ENCODE measurements at places on chromosomes 11 and 22.

GRCh38 chr11:74412321-74412720, 14.1 kb upstream of the PGM2L1 start:
- no peak for DNase-seq

DNA sequence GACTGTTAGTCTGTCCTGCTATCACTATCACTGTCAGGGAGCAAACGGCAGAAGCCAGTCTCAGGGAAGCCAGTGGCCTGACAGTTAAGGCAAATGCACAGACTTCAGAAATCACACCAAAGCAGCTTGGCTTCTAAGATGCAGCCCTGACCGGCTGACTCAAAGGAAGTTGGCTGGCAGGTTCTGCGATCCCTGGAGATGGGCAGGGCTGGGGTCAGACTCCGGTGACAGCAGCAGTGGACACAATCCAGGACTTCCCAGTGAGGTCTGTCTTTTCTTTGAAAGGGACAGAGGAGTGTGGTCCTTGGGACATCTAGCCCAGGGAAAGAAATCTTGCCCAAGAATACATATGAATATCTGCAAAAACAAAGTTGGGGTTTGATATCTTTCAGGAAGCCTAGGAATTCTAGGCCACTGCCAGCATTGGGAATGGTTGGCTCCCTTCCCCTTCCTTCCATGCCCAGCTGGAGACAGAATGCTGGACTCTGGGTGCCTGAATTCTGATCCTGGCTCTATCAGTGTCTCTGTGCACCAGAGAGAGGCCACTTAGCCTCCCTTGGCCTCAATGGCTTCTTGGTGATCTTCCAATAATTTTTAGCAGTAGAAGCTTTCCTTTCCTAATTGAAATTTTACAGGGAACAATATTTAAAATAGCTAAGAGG, 108.9 kb downstream of the KIRREL3 start:
- DNase-seq, result no peak

- DNase-seq, result no peak
Observed at GRCh38 chr11:2098691-2099515, 40.3 kb downstream of the IGF2 start.

- DNase-seq, result no peak
Observed at GRCh38 chr22:40387746-40388145, 17.4 kb downstream of the SGSM3 start.

- DNase-seq, result no peak
Observed at GRCh38 chr11:74316772-74317505, 5.5 kb upstream of the P4HA3 start.

DNA sequence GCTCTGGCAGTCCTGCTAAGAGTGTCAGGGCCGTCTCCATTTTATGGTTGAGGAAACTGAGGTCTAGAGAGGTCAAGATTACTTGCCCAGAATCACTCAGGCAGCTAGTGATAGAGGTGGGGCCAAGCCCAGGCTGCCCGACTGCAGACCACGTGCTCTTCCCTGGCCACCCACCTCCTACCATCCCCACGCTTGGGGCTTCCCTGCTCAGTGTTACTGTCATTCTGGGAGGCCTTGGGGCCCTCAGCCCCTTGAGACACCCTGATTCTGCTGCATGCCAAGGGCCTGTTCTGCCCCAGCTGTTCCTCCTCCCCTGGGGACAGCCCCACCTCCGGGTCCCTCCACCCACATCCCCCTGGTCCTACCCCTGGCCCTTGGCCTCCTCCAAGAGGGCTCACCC, 17.2 kb upstream of the TAB1 start:
- DNase-seq, result no peak

- DNase-seq, result no peak
Observed at GRCh38 chr11:134486106-134486505, 74.1 kb upstream of the B3GAT1 start.

DNA sequence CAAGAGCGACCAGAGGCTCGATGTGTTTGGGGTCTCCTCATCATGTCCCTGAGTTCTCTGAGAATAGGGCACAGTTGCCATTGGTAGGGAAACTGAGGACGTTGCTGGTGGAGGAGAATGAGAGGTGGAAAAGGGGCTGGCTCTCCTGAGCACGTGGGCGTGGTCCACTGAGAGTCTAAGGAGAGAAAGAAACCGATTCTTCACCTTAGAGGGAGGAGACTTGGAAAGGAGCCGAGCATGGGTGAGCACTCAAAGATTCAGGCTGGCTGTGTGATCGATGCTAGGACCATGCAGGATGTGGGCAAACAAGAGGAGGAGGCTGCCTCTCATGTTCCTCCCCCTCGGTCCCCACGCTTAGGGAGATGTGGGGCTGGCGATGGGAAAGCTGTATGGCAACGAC, 19.8 kb upstream of the TLCD5 start:
- DNase-seq, result no peak

DNA sequence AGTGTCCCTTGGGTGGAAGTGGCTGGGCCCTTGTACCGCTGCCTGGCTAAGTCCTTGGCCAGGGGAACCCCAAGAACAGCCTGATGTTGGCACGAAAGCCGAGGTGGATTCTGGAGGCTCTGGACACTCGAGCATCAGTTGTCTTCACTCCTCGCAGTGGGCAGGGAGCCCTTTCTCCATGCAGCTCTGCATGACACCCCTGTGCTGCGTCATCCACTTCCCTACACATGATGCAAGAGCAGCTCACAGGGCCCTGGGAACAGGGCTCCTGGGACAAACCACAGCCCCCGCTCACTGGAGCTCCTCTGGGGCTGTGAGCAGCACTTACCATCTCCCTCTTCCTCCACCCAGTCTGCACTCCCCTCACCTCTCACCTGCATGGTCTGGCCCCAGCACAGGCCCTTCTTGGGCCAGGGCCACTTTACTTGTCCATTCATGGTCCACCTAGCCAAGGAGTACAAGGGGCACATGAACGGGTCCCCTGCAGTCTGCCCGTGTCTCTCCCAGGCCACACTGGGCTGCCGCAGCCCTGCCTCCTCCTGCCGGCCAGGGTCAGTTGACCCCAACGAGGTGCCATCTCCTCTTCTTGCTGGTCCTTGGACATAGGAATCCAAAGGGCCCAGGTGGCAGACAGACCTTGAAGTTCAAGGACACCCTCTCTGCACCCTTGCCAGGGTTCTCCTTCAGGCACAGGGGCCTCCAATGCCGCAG, 66.5 kb downstream of the IGF2 start:
- DNase-seq, result no peak

DNA sequence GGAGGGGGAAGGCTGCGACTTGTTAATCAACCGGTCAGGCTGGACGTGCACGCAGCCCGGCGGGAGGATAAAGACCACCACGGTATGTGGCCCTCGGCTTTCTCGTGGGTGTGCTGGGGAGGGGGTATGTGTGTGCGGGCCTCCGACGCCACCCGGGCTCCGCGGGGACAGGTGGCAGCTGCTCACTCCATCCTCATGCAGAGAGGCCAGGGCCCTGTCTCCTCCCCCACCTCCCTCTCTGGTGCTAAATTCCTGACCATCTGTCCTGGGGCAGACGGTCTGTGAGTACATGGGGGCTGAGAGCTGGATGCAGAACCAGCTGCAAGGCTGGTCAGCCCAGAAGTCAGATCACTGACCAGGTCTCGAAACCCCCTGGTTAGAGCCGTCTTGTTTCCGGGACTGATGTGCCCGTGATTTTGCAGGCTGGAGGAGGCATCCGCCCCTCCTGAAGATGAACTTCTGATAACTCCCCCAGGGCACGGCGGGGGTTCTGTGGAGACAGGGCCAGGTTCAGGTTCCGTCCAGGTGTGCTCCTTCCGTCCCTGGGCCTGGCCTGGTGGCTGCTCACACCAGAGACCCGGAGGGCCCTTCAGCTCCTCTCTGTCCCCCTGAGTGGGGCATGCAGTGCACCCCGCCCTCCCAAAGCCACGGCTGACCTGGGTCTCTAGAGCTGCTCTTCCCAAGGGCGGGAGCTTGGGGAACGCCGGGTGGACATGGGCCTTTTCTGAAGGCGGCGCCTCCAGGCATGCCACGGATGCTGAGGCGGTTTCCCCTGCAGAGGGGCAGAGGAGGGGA, 1119.7 kb downstream of the BRD1 start:
- no peak for DNase-seq

- no peak for DNase-seq
Observed at GRCh38 chr22:50032941-50033601, 20.5 kb upstream of the IL17REL start.

DNA sequence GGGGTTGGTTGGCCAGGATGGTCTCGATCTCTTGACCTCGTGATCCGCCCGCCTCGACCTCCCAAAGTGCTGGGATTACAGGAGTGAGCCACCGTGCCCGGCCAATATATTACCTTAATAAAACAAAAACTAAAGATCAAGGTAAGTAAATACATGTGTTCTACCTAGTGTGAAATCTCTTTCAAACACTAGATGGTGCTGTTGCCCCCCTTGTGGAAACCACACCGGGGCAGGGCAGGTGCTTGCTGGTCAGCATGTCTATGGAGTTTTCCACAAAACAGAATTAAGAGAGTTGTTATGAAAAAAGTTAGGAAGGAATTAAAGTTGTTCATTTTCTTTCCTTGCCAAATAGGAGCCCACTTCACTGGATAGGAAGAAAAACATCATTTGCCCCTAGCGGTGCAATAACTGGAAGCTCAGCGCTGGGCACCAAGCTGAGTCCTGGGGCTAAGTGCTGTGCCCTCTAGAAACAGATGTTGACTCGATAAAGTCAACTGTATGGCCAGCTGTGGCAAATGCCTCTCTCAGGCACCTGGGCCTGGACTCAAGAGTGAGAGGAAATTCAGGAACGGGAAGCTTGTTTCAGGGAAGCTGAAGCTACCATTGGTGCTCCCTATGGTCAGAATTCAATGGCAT, 6.3 kb upstream of the KCNJ5 start:
- peak; percentile 76 for DNase-seq

- DNase-seq, result peak; percentile 29
Observed at GRCh38 chr11:3109921-3110706, 52.9 kb upstream of the CARS1 start.

DNA sequence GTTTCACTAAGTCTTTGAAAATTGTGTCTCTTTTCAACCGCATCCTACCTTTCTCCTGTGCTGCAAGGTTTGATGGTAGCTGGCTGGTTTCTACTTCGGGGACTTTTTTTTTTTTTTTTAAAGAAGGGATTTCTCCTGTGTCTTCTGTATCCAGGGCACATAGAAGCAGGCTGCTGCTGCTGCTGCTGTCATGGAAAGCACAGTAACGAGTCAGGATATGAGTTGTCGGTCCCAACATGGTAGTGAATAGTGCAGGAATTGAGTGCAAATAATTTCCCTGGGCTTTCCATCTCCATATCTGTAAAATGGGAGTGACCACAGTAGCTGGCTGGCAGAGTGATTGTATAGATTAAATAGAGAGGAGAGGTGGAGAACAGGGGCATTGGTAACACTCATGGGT, 118.3 kb upstream of the NAV2 start:
- no peak for DNase-seq

DNA sequence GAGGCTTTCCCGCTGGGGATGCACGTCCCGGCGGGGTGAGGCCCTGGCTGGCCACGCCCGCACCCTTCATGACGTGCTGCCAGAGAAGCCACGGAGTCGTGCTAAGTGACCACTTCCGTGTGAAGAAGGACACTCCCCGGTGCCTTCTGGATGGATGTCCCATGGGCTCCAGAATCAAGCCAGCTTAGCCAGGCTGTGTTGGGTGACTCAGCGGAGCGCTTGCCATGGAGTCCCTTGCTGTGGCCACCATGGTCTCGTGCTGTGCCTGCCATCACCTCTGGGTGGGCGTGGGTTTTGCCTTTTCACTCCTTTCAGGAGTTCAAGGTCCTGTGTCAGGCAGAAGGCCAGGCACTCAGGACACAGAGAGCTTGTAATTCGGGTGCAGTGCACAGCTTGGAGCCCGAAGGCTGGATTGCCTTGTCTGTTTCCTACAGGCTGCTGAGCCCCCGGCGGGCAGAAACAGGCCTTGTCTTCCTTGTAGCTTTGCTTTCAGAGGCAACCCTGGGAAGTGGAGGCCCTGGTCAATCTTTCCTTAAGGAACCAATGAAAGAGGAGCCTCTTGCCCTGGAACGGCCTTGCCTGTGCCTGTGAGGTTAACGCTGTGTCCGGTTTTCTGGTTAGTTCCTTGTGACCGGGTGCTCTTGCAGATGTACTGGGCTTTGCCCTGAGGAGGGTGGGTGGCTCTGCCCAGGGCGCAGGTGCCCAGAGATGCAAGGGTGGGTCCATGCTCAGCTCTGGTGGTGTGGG, 268.6 kb downstream of the TBC1D22A start:
- DNase-seq, result no peak

DNA sequence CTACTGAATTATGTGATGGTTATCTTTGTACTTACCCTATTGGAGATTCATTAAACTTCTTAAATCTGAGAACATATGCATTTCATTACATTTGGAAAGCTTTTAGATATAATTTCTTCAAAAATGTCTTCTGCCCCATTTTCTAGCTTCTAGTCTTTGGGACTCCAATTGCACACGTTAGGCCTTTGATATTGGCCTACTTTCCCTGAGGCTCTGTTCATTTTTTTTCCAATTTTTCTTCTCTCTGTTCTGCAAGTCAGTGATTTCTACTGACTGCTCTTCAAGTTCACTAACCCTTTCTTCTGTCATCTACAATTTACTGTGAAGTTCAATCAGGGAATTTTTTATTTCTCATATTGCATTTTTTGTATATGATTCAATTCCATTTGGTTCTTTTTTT, 43.0 kb downstream of the FZD4 start:
- DNase-seq, result no peak

DNA sequence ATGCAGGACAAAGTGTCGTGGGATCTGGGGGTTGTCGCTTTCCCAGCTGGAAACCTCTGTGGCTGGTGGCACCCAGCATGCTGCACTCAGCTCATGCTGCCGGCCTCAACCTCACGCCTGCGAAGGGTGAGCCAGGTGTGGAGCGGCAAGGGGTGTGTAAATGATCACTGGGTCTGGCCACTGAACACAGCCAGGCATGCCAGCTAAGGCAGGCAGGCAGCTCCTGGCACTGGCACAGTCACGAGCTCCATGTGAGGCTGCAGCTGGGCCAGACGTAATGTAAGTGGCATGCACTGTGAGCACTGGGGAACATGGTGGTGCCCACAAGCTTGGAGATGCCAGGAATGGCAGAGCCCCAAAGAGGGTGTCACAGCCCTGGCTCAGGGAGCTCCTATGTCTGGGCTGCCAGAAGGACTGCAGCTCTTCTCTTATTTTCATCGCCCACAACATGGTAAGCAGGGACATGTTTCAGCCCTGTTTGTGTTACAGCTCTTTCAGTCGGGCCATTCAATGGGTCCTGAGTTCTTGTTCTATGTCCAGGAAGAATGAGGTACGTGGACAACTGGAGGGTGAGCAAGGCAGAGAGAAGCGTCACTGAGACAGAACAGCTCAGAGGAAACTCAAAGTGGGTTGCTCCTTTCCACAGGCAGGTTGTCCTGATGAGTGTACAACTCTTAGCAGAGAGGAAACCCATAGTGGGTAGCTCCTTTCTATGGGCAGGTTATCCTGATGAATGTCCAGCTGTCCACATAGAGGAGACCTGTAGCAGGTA, 403.8 kb downstream of the CNTN5 start:
- no peak for DNase-seq

GRCh38 chr11:12007769-12008737, at the start of gene DKK3:
DKK3 (minus strand) TSS chr11:12008626; CDS start chr11:12008582, 44 bp downstream.
- peak; percentile 23 for DNase-seq

- DNase-seq, result no peak
Observed at GRCh38 chr22:32075997-32076760, 33.1 kb downstream of the SLC5A1 start.

DNA sequence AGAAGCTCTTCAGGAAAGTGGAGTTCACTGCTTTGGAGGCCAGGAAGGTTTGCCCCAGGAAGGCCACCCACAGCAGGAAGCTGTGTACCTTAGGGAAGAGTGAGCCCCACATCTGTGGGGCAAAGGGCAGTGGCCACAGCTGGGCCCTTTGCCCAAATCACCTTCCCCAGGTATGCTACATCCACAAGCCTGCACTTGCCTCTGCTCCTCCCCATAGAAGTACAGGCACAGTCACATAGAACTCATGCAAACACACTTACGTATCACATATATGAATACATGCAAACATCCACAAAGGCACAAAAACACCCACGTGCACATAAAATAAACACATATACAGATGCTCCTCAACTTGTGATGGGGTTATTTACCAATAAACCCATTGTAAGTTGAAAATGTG, 2.1 kb downstream of the TRIM29 start:
- DNase-seq, result no peak
